Right kidney (tissue), 9 donors: ENCODE measurements at places on chromosomes 5 and 9.
A peak's percentile ranks its signal among the peaks of the same experiment; 100 is the strongest.

DNA sequence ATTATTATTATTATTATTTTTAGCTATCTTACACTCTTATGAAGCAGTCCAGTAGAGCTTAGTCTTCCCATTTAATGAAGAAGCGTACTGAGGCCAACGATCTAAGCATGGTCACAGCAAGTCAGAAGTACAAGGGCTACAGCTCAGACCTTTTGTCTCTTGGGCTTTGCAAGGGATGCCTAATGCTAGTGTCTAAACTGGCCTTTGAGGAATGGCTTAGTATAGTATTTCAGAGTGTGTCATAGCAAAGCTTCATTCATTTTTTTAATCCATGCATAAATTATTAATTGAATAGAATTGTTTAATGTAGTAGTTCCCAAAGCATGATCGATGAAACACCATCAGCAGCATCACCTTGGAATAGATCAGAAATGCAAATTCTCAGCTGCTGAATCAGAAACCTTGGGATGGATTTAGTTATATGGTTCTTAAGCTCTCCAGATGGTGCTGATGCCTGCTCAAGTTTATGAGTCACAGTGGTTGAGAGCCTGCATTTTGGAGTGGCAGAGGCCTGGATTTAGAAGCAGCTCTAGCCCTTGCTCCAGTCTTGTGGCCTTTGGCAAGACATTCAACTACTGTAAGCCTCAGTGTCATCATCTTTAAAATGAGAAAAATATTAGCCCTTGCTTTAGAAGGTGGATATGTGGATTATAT lies 6.1 kb downstream of the IL12B start:
- no peak for DNase-seq

DNA sequence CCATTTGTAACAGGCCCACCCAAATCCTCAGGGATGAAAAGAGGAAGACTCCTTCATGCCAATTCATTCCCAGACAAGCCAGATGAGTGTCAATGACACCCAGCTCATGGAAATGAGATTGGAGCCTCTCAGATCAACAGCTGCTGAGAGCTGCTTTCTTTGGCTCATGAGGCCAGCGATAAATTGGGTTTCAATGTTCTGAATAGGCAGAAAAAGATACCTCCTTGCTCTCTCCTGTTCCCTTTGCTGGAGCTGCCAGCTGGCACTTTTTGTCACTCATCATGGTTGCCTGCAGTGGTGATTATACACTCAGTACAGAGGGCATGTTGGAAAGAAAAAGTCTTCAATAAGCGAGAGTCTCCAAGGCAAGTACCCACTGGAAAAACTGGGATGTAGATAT lies 47.1 kb downstream of the SH3RF2 start:
- no peak for DNase-seq

- DNase-seq = no peak
These were observed 179.1 kb upstream of the RASEF start for GRCh38 chr9:83242066-83242465.

DNA sequence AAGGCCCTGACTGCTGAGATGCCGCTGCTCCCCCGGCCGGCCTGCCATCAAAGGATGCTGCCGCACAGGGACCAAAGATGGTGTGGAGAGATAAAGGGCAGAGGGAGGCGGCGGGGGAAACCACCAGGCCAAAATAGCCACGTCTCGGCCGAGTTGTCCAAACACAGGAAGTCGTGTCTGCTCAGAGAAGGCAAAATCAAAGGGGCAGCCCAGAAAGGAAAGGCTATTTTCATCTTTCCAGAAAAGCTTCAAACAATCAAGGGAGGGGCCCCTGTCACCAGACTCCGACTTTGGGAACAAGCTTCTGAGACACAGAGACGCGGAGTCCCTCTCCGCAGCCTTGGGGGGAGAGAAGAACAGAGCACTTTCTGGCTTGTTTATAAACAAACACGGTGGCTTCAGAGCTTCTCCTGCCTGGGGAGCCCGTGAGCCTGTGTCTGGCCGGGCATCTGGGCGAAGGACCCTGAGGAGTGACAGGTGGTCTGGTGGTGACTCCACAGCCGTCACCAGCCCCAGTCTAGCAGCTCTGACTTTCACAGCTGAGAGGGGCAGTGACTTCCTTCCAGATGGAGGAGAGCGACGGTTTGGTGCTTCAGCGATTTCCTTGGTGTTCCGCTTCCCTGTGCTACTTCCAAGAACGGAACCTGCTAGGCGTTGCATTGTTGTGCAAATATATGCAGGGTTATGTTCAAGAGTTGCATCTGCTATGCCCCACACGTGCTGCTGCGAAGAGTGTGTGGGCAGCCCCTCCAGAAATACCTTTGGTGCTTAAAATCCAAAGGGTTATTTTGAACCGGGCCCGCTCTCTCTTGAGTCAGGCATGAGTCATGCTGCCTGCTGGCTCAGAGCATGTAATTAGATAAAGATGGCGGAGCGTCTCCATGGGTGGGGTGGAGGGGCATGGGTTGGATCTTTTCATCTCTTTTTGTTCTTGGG lies 24.0 kb downstream of the ADAMTSL2 start:
- no peak for DNase-seq

DNA sequence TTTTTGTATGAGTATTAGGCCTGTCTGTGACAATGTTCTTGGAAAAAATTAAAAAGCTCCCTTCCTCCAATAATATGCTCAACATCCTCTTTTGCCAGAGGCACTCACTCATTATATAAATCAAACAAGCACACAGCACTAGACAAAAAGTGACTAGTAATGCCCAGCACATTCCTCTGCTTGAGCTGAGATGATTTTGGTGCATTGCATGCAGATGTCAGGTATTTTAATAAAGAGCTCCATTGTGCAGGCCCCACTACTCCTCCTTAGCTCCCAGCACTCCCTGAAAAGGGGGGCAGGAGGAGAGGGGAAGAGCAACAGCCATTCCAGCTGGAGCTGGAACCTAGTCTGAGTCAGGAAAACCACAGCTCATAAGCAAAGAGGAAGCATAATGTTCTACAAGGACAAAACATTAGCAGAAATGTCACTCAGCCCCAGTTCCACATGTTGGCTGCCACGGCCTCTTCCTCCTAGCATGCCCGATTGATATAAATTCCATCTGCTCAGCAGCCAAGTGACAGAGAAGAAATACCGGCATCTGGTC lies 348.5 kb downstream of the BNC2 start:
- DNase-seq = peak; percentile 42

DNA sequence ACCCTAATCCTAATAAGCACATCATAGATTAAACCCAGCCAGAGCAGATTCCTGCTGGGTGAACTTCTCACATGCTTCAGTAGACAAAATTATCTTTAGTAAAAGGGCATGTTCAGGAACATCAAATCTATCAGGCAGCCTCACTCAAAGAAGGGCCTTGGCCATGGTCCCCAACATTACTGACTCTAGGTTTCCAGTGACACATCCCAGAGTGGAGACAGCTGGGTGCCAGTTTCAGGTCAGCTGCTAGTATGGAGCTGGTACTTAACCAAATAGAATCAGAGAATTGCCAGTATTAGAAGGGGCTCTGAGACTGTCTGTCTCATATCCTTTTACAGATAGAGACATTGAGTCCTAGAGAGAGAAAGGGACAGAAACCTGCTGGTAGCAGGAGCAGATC lies 44.1 kb upstream of the GALNT10 start:
- DNase-seq = no peak

- DNase-seq = no peak
These were observed 65.1 kb upstream of the PTCH1 start for GRCh38 chr9:95581900-95582299.

GRCh38 chr5:126348855-126349635 lies 74.2 kb upstream of the GRAMD2B start:
- no peak for DNase-seq

GRCh38 chr5:151448038-151448985 lies 909 bp downstream of the SLC36A1 start:
- no peak for DNase-seq

DNA sequence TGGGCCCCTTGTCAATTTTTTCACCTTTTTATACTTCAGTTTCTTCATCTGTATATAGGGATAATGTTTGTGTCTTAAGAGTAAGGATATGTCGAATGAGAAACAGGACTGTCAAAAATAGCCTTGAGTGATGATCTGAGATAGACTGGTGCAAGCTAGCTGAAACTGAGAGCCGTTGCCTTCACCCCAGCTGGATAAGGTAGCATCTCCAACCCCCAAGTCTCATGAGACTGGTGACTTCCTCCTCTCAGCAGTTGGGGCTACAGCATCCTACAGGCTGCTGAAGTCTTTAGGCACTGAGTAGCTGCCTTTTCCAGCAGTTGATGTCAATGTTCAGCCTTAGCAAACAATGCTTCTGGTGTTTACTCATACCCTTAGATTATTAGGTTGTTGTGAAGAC lies 330.2 kb downstream of the OSTF1 start:
- no peak for DNase-seq

DNA sequence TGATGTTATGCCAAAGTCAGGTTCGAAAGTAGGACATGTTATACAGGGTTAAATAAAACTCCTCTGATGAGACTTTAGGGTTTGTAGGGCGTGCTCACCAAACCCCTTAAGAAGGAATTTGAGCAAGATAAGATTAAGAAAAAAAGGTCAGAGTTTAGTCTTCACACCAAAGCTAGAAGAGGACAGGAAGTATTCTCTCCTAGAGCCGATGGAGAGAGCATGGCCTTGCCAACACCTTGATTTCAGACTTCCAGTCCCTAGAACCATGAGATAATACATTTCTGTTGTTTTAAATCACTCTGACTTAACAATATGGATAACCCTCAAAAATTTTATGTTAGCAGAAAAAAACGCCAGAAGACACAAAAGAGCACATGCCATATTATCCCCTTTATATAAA lies 16.3 kb upstream of the PLCXD3 start:
- no peak for DNase-seq

DNA sequence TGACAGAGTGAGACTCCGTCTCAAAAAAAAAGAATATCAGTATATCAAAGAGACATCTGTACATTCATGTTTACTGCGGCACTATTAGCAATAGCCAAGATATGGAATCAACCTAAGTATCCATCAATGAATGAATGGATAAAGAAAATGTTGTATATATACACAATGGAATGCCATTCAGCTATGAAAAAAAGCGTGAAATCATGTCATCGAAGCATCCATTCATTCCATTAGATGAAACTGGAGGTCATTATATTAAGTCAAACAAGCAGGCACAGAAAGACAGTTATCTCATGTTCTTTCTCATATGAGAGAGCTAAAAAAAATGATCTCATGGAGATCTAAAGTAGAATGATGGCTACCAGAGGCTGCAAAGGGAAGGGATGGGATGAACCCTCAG lies 180.9 kb upstream of the TLX3 start:
- DNase-seq = no peak

DNA sequence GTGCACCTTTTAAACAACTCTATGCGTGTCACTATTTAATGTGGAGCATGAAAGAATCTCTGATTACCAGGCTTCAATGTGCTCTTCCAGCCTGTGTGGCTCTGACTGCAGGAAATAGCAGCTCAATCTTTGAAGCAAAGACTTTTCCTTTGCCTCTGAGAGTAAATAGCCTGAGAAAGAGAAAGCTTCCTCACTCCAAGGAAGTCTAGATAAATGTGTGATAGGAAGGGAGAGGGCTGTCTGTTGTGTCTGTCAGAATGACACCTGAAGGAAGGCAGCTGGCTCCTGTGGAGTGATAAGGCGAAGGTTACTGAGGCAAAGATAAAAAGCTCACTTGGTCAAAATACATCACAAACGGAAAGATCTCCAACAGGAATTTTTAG lies 205.3 kb upstream of the HAPLN1 start:
- DNase-seq = peak; percentile 10

GRCh38 chr9:135221951-135222631 lies 134.6 kb downstream of the OLFM1 start:
- DNase-seq = no peak

DNA sequence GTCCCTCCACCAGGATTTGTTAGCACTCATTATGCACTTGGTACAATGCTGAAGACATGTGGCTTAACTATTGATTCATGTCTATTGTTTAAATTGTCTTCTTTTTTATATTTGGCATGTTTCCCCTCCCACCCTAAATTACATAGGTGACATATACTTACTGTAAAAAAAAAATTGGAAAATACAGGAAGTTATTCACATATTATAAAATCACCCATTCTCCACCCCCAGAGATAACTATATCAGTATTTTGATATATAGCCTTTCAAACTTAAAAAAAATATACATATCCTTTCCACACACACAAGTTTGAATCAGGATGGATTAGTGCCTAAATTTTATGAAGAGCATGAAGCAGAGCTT lies 87.6 kb downstream of the FGF1 start:
- no peak for DNase-seq

DNA sequence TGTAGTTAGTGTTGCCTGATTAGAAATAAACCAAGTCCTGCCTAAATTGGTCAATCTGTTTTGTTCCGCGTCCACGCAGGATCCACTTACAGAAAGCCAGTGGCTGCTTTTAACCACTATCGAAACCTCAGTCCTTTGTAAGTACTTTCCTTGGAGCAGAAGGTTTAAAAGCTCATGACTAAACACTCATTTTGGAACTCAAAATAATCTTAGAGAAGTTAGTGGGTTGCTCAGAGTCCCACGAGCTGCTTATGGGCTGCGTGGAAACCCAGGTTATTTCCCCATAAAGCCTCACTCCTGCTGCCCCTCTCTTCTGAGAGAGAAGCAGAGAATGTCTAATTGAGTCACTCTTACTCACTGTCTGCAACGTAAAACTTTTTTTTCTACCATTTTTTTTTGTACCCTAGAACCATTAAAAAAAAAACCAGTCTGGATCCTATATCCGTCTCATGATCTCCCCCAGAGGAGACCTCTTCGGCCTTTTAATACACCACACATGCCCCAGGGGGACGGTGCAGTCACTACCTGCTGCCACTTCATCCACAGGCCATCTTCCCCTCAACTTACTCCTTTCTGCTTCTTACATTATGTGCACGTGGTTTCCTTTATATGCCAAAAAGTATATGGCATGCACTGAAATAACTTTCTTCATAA lies 7.6 kb downstream of the BASP1 start:
- no peak for DNase-seq

GRCh38 chr5:171700318-171700912 lies 85.2 kb upstream of the SMIM23 start:
- no peak for DNase-seq

DNA sequence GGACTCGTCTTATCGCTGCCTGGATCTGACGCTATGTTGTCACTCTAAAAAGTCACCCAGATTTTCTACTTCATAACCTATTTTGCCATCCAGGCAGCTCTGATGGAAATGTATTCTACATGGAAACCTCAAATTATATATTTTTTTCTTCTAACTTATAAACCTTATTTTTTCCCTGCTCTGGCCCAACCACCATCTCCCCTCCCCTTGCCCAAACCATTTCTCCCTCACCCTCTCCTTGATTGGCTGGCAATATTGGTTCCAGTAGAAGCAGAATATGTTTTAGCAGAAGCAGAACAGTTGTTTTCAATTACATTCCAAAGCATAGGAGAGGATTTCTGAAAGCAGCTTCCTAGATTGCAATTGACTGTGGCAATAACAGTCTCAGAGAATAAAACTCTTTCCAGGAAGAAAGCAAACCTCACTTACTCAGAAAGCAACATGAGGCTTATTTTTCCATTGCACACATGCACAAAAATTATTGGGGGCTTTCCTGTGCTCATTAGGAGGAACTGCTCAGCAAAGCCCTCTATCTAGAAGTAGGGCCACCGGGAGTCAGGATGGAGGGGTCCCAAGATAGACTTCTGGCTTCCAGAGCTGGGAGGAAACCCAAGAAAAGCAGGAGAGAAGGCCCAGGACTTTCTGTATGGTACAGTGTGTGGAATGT lies 191.8 kb downstream of the ESM1 start:
- no peak for DNase-seq
